ENCODE measurements at places on chromosomes 1 and 21.

DNA sequence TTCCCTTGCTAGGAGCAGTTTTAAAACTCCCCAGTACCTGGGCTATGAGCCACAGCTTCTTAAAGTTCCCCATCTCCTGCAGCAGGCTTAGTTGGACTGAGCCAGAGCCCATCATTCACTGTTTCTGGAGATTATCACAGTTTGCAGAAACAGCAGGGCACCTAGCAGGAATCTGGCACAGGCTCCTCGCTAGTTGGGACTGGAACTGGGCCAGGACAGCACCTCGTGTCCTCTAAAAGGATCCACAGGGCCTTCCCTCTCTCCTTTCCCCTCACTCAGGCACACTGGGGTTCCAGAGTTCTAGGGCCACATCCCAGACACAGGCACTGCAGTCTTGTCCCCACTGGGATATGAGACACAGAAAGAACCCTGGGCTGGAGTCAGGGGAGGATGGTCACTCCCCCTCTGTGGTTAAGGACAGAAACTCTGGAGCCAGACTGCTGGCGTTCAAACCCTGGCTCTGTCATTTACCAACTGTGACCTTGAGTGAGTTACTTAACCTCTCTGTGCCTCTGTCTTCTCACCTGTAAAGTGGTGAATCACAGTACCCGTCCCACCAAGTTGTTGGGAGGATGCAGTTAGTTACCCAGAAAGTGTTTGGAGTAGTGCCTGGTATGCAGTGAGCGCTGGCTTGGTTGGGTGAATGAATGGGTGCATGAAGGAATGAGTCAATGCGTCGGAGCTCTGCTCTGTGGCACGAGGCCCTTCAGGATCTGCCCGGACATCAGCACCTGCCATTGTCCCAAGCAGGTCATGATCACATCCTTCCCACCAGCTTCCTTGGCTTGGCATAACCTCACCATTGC is 18.8 kb upstream of the ECE1 start:
- no peak for DNase-seq

GRCh38 chr1:86155051-86155806 is 1.3 kb downstream of the COL24A1 start:
- DNase-seq, result no peak

GRCh38 chr1:159669338-159669737 is 45.1 kb downstream of the CRP start:
- DNase-seq, result no peak

DNA sequence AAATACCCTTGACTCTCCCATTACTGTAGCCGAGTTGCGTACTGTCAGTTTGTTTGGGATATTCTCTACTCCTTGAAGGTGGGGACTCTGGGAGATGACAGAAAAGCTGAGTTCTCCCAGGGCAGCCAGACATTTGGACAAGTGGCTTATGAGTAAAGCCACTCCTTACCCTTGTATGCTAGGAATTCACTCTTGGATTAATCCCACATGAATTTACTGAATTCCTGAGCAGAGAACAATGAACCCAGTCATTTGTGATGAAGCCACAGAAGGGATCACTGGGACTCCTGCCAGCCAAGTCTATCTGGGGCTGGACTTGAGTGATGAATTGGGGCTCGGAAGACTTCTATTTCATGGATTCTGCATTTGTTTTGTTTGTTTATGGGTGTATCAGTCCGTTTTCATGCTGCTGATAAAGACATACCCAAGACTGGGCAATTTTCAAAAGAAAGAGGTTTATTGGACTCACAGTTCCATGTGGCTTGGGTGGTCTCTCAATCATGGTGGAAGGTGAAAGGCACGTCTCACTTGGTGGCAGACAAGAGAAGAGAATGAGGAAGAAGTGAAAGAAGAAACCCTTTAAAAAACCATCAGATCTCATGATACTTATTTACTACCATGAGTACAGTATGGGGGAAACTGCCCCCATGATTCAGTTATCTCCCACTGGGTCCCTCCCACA is 25.1 kb downstream of the C1orf116 start:
- DNase-seq, result no peak

DNA sequence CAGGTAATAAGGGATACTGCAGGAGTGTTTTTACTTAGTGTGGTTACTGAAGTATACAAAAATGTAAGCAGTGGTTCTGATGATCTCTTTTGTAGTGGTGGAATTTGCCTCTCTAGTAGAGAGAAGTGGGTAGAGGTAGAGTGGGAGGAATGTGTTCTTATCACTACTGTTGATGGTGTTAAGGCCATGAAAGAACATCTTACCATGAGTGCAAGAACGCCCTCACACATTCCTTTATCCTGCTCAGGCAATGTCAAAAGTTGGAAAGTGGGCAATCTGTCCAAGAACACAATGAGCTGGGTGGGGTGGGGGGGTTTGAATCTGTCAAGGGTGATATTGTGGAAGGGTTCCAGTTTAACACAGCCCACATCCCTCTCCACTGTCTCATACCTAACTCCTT is 78.6 kb downstream of the TTLL7 start:
- no peak for DNase-seq

GRCh38 chr1:76284842-76285241 is 210.3 kb downstream of the ST6GALNAC3 start:
- DNase-seq, result no peak

GRCh38 chr1:150809651-150810050 is 1.6 kb upstream of the CTSK start:
- no peak for DNase-seq

DNA sequence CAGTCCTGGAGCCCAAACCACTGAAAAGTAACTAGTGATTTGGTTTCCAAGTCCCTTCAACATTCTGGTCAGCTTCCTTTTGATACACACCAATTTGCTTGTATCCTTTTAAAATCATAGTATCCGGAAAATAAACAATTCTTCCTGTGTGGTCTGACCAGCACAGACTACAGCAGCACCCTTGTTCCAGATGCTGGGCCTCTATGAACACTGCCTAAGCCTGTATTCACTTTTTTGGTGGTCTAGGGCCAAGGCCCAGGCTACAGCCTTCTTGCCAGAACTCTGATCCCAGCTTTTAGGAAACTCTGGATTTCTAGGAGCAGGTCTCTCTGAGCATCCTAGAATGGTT is 801 bp upstream of the DDAH1 start:
- no peak for DNase-seq

DNA sequence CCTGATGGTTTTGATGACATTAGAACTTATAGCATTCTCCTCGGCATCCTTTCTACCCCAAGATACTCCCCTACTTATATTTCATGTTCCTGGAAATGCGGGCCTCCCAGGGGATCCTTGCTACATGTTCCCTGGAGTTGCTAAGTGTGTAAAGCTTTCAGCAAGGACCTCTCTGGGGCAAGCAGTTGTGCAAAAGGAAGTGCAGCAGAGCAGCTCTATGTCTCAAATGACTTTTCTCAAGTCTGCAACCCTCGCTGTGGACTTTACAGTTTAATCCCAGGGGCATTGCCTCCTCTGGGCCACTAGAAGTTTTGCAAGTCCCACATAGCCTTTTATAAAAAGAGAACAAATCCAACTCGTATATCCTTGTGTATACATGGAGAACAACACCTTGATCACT is 20.8 kb upstream of the MNDA start:
- no peak for DNase-seq

- no peak for DNase-seq
These were observed 31.8 kb upstream of the JUN start for GRCh38 chr1:58815686-58816071.

DNA sequence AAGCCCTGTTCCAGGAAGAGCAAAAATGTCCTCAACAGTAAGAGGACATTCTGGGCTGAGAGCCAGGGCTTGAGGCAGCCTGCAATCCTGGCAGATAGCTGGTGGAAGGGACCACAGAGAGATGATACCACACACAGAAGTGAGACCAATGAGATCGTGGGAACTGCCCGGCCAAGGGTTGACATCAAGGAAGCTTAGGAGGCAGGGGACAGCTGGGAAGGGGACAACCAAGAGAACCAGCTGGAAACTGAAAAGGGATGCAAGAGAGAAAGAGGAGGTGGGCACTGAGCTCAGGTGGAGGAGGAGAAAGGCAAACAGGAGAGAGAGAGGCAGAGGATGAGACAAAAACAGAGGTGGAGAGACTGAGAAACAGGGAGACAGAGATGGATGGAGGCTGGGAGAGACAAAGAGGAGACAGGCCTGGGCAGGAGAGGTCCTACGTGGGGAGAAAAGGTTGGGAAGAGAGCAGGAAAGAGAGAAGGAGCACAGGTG is 9.2 kb downstream of the PDZK1IP1 start:
- DNase-seq, result no peak

DNA sequence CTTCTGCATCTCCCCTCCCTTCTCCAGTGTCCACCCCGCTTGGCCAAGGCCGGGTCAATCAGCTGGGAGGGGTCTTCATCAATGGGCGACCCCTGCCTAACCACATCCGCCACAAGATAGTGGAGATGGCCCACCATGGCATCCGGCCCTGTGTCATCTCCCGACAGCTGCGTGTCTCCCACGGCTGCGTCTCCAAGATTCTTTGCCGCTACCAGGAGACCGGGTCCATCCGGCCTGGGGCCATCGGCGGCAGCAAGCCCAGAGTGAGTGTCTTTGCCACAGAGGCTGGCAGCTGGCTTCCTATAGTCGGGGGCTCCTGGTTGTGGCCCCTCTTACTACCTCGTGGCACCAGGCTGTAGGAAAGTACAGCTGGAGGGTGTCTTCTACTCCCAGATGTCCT is 3.6 kb downstream of the PAX7 start:
- no peak for DNase-seq

- no peak for DNase-seq
These were observed 178.5 kb upstream of the FMN2 start for GRCh38 chr1:239913141-239913585.

- peak; percentile 27 for DNase-seq
These were observed at the start of gene SMG7 for GRCh38 chr1:183472488-183473216. SMG7 (plus strand) TSS chr1:183472499; CDS start chr1:183472621, 122 bp downstream.

GRCh38 chr1:188719735-188720134 is 1757.9 kb downstream of the BRINP3 start:
- DNase-seq, result no peak
